ENCODE measurements at places on chromosomes 16 and 17.

DNA sequence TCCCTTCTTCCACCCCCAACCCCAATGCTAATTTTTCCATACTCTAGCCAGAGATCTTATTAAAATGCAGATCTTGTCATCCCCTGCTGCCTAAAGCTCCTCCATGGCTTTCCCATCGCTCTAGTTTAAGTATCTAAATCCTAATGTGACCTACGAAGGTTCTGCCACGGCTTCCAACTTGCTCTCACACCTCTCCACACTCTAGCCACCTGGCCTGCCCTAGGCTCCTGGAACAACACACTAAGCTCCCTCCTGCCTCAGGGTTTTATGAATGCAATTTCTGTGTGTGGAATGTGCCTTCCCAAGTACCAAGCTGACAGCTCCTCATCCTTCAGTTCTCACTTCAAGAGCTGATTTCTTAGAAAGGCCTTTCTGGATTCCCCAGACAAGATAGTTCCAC lies 16.6 kb downstream of the NXPH3 start:
- DNase-seq: no peak

DNA sequence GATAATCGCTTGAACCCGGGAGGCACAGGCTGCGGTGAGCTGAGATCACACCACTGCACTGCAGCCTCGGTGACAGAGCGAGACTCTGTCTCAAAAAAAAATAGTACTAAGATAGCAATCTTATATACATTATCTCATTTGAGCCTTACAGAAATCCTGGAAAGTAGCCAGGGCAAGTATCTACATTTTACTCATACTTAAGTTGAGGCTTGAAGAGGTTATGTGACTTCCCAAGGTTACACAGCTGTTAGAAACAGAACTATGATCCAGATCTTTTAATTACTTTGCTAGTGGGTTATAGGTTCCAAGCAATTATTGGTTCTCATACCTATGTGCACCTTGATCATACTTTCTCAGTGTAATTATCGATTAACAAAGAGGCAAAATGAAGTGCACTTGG lies 15.4 kb downstream of the C17orf78 start:
- DNase-seq: no peak

GRCh38 chr16:47043200-47043599 lies 69.7 kb upstream of the DNAJA2 start:
- no peak for DNase-seq

DNA sequence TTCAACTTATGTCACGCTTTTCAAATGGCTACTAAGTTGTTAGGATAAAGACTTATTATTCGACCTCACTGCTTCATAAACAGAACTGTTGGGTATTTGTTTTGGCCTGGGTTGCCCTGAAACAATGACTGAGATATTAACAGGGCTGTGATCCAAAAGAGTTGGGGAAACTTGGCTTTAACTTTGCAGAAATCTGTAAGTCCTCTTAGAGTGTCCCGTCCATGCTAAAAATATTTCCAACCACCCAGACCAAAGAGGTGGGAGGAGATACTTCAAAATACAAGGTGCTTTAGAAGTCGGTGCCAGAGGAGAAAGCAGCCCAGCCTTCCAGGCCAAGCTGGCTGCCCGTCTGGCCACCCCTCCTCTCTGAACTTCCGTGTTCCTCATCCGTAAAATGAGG lies 16.1 kb upstream of the SPATA32 start:
- DNase-seq: no peak

GRCh38 chr17:17647524-17648178 lies 33.6 kb upstream of the RAI1 start:
- DNase-seq: no peak

- DNase-seq: no peak
Observed at GRCh38 chr17:7587420-7588151, 2.3 kb downstream of the SOX15 start.

DNA sequence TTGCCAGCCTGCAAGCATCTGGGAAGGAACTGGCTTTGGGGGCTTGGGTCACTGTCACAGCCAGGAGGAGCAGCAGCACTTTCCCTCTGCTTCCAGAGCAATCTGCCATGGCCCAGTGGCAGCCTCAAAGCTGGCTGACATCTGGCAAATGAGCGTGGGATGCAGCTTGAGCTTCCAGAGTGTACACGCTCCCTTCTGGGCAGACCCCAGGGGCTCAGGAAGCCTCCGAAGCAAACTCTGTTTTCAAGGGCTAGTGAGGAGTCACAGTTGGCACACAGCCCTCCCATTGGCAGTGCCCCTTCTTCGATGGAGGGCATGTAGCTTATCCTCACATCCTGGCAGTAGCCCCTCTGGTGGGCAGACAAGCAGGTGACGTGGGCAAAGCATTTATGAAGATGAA lies 249.6 kb downstream of the ENGASE start:
- DNase-seq: no peak

DNA sequence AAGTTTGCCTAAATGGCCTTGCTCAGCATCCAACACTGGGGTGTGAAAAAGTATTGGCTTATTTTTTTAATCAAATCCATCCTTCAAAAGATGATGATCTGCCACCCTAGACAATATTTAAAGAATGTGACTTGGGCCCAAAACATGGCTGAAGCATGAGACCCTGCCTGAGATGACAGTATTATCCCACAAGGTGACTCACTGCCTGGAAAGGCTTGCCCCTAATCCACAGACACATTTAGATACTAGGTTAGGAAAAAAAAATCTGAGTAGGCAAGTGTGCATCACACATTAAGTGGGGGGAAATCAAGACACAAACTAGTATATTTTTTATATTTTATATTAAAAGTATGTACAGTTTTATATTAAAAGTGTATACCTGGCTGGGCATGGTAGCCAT lies 38.4 kb downstream of the TOM1L2 start:
- DNase-seq: no peak

- no peak for DNase-seq
Observed at GRCh38 chr17:58136669-58137279, 11.4 kb upstream of the OR4D1 start.

DNA sequence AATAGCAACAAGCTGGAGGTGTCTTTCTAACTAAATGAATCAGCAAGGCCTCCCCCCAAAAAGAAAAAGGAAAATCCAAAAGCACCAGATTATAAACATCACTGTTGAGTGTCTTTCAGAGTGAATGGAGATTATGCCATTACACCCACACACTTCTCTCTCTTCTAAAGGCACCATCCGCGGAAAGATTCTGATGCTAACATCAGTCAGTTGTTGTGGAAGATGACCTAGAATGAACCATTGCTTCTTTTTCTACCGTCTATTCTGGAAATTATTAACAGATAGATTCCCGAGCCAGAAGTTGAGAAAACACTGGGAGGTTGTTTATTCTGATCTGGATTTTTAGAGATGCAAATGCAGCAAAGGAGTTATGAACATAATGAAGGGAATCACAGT lies 60.9 kb upstream of the FAM20A start:
- no peak for DNase-seq

- DNase-seq: no peak
Observed at GRCh38 chr17:50533720-50534148, 1.2 kb downstream of the EPN3 start.

DNA sequence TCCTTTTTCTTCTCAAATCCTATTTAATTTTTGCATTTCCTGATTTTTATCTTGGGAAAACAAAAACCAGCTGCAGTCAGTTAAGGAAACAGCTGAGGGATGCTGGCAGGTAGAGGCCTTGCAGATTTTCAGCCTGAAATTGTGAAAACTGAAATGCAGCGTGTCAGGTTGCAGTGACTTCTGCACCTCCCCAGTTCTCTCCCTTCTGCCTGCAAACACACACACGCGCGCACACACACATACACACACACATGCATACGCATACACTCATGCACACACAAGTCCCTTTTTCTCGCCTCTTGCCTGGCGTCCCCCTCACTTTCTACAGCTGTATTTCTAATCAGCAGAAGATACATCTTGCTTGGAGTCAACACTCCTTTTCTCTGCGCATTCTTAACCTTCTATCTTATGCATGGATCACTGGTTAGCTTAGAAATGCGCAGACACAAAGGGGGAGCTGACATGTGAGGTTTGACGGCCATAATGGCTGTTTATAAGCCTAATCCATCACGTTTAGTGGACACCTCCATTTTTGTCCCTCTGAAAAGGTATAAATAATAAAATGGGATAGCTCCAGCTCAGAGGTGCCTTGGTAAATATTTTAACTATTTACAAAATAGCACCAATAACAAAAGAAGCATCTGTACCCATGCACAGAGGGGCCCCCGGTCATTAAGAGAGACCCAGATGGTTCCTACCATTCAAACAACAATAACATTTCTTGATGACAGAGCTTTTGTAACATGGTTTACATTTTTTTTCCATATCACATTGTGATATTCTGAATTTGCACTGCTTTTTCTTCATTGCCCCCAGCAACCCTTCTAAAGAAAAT lies 392.1 kb upstream of the SALL1 start:
- DNase-seq: no peak

- no peak for DNase-seq
Observed at GRCh38 chr16:78982096-78982744, 618.3 kb downstream of the MAF start.

DNA sequence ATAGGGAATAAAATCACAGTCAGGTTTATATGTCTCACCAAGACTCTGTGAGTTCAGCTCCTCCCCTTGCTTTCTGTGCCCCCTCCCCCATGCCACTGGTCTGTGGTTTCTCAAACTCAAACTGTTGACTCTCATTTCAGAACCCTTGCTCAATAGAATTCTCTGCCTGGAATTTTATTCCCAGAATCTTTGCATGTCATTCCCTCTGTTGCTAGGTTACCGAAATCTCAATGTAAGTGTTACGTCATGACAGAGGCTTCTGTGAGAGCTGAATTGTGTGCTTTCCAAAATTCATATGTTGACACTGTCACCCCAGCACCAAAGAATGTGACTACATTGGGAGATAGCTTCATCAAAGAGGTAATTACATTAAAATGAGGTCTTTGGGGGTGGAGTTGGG lies 1938.8 kb downstream of the TP53TG3F start:
- DNase-seq: no peak

DNA sequence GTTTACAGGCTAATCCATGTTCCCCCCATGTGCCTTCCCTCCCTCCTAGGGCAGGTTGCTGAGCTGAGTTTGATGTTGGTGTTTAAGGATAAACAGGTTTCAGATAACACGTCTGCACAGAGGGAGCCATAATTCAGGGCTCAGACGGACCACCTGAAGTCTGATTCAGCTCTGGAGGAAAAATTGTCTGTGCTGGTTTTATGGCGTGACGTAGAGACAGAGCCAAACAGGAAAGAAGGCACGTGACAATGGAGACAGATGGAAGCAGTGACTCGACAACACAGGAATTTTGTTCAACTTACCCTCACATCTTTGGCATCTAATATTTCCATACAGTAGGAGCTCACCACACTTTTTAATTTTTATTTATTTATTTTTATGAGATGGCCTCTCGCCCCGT lies 10.7 kb upstream of the USP10 start:
- DNase-seq: no peak

DNA sequence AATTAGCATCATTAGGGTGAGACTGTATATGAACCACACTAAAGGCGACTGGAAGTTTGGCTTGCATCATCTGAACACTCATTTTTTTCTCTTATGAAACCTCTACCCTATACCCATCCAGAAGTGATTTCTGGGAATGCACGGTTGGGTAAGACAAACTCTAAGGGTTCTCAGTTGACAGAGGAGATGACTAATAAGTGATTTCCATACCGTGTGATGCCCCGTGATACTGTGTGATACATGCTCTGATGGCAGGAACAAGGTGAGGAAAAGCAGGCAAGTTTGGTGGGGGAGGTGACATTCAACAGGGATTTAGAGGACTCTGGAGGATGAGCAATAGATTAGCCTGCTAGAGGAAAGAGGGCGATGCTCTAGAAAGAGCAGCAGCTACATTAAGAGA lies 156.4 kb upstream of the CCL2 start:
- DNase-seq: no peak
